ENCODE measurements at places on chromosomes 3 and 15. TPM values are rescaled to one million over a fixed set of nuclear protein-coding genes. Genes with fewer than 3 reads are reported as not detected.

The CLRN1 gene
- not detected for total RNA-seq

The IMPG2 gene
- 0.32 TPM for total RNA-seq

- DNase-seq: no peak
Observed at GRCh38 chr3:23052620-23053019, 150.5 kb upstream of the UBE2E2 start.

DNA sequence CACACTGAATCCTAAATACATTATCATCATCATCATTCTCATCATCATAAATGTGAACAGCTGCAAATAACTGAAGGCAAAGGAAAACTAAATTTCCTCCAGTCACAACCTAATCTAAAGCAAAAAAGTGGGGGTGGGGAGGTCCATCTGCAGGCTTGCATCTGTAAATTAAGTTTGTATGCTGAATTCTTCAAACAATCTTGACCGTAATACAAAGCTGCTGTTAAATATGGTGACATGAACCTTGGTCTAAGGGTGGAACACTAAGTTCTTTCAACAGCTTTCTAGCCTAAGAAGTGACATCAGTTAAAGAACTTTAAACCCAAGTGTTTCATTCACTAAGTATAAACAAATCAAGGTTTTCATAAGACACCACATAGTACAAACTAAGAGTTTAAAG, 4.3 kb downstream of the LRRFIP2 start:
- peak; percentile 70 for DNase-seq

- DNase-seq: no peak
Observed at GRCh38 chr3:99957151-99957796, 139.6 kb downstream of the CMSS1 start.

DNA sequence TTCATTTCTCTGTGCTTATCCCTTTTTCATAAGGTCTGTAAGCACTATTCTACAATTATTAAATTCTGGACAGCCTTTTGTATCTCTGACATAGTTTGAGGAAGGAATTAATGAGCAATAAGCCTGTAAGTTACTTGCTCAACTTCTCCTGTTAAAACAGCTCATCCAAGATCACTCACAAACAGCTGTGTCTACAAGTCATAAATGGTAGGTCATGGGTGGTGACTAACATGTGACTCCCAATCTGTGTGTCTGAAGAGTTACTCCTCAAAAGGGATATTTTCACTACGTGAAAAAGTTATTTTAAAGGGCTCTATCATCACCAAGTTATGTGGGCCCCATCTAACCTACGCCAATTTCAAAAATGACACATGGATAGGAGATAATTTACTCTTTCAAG, 145.2 kb upstream of the CBLB start:
- DNase-seq: peak; percentile 90

DNA sequence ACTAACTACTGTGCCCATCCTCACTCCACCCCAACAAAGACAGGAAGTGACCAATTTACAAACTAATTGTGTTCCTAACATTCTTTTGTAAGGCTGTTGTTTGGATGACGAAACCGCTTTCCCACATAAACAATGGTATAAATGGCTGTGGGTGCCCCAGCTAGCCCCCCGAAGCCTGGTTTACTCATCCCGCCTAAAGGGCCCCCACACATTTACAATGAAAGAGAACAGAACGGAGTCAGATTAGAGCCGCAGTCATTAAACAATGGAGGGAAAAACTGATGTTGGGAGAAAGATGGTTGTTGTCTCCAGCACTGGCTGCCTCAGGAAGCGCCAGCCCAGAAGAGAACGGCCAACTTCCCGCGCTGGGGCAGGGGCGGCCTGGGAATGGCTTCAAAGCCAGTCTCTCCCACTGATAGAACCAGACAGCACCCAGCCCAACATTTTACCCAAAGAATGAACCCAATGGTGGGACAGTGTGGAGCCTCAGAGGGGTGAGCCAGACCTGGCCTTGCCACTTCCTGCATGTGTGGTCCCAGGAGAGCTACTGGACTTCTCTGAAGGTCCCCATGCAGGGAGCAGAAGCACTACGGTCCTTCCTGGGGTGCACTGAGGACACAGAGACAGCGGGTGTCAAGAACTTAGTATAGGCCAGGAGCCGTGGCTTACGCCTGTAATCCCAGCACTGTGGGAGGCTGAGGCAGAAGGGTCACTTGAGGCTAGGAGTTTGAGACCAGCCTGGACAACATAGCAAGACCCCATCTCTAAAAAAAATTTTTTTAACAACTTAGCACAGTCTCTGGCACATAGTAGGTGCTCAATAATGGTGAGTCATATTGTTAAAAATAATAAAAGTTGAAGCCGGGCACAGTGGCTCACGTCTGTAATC, 75.8 kb upstream of the GATA2 start:
- DNase-seq: no peak

GRCh38 chr3:139836698-139837464, 98.1 kb upstream of the CLSTN2 start:
- DNase-seq: no peak

DNA sequence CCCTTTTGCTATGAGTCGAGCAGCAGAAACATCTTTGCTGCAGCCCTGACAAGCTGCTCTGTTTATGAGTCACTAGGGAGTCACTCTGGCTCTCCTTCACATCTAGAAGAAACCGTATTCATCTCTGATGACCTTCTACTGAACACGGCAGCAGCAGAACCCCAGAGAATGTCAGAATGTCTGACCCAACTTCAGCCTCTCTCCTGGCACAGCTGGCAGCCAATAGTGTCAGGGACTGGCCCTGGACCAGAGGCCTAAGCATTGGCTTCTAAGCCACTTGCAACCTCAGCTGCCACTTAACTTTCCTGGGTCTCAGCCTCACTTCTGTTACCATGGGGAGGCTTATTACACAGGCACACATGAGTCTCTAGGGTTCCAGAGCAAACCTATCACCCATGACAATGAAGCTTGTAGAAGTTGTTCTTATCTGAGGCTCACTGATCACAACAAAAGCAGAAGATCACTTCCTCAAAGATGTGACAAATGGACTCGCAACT, 184.1 kb upstream of the TLE3 start:
- DNase-seq: no peak

DNA sequence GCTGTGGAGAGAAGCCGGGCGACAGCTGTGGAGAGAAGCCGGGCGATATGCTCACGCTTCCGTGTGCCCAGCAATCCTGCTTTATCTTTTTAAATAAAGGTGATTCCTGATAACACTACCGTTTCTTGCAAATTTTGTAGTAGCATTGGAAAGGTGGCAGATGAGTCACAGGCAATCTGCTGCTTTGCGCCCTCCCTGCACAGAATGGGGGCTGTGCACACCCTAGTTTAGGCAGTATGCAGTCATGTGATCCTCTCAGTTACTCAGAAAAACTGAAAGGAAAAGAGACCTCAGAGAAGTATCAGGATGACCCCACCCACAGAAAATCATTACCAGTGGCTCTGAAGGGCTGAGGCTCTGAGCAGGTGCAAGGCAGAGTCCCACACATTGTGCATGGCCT, 24.9 kb upstream of the TMCC1 start:
- no peak for DNase-seq

DNA sequence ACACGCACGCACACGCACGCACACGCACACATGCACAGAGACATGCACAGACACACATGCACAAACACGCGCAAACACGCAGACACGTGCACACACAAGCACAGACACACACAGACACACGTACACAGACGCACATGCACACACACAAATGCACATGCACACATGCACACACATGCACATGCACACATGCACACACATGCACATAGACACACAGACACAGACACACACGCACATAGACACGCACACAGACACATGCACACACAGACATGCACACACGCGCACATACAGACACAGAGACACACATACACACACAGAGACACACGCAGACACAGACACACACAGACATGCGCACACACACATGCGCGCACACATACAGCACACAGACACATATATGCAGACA, 26.4 kb upstream of the PIGZ start:
- no peak for DNase-seq

GRCh38 chr3:159830523-159831154, 158.0 kb upstream of the IL12A start:
- DNase-seq: peak; percentile 39

DNA sequence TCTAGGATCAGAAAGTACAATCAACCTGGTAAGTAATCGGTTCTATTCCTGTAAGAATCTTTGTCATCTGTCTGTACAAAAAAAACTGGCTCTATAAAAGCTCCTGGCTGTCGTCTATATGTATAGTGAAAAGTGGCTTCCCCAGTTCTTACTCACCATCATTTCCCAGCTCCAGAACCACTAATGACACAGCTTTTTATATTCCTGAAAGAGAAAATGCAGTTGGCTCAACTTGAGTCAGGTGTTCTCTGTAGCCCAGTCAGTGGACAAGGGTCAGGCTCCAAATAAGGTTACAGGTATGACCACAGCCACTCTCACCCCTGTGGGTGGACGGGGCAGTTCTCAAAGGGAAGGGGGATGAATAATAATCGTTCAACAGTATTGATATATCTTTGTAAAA, 85.1 kb downstream of the AP4E1 start:
- no peak for DNase-seq

- no peak for DNase-seq
Observed at GRCh38 chr15:39192351-39192750, 388.5 kb upstream of the THBS1 start.

DNA sequence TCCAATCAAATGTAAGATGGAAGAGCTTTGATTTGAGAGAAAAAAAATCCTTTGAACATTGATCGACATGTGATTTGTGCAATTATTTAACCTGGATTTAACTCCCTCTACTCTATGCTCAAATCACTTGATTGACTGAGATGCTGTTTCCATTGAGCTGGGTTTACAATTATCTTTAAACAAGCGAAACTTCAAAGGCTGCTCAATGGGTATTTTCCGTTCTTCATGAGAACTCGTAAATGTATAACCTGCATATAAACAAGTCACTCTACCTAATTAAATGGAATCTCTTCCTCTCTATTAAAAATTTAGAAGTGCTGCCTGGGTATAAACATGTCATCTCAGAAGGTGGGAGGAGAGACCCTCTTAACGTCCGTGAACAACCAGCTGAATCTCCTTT, 71.9 kb downstream of the ANXA2 start:
- DNase-seq: no peak
